ENCODE measurements at places on chromosomes 7 and 10. TPM values are rescaled to one million over a fixed set of nuclear protein-coding genes. Genes with fewer than 3 reads are reported as not detected.

DNA sequence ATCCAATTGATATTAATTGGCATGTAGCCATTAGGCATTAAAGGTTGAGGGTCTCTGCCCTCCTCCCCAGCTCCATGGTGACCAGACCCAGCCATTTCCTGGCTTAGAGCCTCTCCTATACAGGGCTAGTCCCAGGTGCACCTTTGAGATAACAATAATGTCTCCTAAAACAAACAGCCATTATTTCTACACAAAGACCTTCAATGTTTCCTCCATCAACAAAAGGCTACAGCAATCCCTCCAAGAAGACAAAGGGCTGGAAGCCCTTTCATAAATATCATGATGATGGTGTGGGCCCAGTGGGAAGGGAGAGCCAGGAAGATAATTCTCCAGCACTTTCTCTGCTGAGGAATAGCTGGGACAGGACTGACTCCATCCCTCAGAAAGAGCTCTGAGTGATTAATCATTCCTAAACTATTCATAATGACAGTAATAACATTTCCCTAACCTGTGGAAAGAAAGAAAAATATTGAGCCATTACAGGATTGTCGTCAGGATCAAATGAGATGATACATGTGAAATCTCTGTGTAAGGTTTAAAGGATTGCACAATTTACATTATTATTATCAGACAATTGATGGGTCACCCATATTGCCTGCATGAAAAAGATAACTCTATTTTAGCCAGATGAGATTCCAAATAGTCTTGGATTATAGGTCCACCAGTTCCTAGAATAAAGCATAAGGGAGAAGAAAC lies 10.2 kb downstream of the PKD2L1 start:
- DNase-seq: no peak

- DNase-seq: no peak
Observed at GRCh38 chr7:103771294-103771693, 218.2 kb downstream of the RELN start.

- DNase-seq: no peak
Observed at GRCh38 chr7:1041551-1042491, 2.5 kb upstream of the GPR146 start.

- no peak for DNase-seq
Observed at GRCh38 chr10:74118804-74119203, 31.8 kb downstream of the AP3M1 start.

DNA sequence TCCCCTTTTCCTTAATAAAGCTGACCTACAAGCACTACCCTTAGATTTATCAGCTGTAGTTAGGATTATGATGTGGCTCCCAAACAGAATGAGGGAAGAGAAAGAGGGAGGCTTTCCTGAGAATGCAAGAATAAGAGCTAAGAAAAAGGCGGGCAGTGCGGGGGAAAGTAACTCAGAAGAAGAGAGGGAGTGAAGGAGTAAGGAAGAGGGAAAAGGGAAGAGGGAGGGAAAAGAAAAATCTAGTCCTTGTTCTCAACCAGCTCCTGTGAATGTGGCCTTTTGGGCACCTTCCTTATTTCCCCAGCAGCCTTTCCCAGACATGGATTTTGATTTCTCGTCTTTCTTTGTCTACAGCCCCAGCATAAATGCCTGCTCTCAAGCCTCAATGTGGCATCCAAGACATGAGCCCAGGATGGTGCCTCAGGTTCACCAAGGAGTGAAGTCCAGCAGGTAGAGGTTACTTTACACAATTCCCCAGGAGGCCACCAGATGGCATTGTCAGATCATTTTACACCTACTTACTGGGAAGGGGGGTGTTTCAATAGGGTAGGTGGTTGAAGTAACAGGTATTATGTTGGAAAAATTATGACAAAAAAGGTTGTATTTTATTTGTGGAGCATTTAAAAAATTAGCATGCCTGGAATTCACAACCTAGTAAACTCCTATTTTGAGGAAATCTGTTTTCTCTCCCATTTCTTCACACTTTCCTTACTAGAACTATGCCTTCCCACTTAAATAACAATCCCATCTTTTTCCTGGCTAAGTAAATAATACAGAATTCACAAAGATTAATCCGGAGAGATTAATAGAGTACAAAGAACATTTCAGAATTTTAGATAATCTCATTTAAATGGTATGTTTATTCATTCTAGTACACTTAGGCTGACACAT lies 106.5 kb downstream of the HTR7 start:
- no peak for DNase-seq

- no peak for DNase-seq
Observed at GRCh38 chr7:139854124-139854511, 25.1 kb downstream of the TBXAS1 start.

DNA sequence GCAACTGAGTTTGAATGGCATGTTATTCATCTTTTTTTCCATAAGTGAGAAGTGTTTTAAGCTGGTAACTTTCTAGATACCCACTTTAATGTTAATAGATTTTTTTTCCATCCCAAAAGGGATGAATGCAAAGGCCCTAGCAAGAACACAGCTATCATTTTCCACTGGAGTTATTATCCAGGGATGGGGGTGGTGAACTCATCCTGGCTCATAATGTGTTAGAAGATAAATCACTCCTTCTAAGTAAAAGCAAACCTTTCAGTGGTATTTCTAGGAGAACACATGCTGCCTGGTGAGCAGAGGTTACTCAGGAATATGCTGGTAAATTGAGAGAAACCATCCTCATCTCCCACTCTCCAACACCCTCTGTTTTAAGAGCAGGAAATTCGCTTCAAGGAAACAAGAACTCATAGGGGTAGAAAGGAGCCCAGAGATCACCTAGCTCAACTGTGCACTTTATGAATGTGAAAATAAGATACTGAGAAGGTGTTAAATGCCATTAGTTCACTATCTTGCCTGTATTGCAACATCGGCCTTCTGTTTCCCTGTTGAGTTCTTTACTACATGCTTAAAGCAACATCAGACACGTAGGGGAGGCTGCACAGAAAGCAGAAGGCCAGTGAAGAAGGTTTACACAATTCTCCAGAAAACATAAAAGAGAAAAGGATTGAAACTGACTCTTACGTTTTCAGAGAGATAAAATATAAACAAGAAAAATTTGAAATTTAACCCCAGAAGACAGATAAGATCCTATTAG lies 264.0 kb upstream of the PRKCQ start:
- no peak for DNase-seq

Gene MALRD1
- not detected for polyA plus RNA-seq

Gene WNT2
- 2.0 TPM for polyA plus RNA-seq

Gene UCMA
- polyA plus RNA-seq: not detected

Gene TDRD1
- polyA plus RNA-seq: 0.01 TPM

Gene CYP2C19
- 72.2 TPM for polyA plus RNA-seq
